ENCODE measurements at places on chromosomes 6 and 20.

DNA sequence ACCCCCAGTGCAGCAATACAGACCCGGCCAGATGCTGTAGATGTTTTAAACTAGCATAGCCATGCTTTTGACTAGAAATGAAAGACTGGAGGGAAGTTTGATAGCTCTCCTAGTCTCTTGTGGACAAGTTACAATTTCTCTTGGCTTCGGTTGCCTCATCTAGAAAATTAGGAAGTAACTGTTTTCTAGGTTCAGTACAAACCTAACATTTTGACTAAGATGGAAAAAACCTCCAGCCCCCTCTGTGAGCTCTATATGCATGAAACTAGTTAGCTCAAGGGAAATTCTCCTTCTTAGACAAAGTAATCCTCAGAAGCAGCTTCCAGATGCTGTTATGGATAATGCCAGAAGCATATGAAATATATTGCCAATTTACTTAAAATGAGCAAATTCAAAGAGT, 86.6 kb downstream of the RNF144B start:
- DNase-seq, result no peak

DNA sequence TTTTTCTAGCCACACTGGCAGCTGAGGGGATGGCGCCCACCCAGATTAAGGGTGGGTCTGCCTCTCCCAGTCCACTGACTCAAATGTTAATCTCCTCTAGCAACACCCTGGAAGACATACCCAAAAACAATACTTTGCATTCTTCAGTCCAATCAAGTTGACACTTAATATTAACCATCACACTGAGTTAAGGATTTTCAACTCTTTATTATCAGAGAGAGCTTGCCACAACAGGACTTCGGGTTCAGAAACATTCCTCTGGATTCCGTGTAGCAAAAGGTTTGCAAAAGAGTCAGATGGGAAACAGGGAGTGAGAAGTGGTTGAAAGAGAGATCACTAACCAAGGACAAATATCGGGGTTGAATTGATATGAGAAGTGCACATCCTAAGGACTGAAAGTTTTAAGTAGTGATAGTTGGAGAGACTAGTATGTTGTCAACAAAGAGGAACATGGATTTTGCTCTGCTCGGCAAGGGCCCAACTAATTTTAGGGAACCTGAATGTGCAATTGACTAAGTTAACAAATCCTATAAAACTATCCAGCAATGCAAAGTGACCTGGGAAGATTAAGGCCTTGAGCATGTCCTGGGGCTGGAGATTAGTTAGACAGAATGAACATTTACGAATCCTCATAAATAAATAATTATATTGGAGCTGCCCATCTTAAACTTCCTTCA, 137.0 kb upstream of the TENT5A start:
- DNase-seq, result no peak

DNA sequence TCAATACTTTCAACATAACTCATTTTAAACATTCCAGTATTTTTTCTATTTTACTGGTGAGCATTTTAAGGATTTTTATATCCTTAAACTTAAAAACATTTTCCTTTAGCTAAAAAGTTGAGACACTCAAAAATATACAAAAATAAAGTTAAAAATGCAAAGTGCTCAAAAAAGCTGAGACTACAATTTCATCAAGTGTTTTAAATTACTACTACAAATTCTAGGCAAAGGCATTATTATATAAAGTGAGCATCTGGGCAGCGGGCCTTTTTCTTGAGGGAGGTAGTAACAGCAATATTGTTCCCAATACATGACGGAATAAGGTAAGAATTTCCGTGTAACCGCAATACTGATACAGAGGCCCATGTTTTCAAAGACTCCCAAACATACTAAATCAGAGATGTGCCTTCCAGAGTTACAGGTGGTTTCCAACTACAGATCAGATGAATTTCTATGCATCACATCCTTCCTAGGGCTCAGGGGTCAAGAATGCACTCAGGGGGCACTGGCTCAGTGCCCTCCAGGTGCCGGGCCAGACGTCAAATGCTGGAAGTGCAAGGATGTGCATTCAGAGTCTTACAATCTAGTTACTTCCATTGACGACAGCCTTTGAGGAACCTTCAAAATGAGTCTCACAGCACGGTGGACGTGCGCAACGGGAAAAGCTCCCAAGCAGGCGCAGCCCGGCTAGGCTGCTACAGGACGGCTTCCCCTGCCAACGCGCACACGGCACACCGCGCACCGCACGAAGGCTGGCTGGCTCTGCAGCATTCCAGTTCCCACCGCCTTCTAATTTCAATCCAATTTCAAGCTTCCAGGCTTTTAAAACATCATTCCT, 1.7 kb downstream of the PHF10 start:
- peak; percentile 36 for DNase-seq

DNA sequence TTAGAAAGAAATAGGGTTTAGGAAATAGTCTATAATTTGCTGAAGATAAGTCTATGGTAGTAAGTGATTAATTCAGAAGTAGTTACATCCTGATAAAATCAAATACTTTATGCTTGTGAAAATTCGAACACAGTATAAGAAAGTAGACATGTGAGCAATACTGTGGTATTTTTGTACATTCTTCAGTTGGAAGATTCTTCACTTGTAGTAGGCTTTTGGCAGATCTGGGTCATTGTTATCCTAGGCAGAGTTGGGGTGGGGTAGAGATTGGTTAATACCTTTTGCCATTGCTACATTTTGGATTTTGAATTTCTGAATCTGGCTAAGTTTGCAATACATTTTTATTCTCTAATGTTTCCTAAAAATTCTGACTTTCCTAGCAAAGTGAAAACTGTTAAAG, 197.5 kb downstream of the BCKDHB start:
- no peak for DNase-seq

- DNase-seq, result no peak
These were observed 20.7 kb downstream of the CRYBG1 start for GRCh38 chr6:106381223-106381622.

GRCh38 chr20:6566821-6567220, 200.7 kb upstream of the BMP2 start:
- DNase-seq, result no peak

- DNase-seq, result no peak
These were observed 147.2 kb upstream of the GGTLC1 start for GRCh38 chr20:24135781-24136180.

DNA sequence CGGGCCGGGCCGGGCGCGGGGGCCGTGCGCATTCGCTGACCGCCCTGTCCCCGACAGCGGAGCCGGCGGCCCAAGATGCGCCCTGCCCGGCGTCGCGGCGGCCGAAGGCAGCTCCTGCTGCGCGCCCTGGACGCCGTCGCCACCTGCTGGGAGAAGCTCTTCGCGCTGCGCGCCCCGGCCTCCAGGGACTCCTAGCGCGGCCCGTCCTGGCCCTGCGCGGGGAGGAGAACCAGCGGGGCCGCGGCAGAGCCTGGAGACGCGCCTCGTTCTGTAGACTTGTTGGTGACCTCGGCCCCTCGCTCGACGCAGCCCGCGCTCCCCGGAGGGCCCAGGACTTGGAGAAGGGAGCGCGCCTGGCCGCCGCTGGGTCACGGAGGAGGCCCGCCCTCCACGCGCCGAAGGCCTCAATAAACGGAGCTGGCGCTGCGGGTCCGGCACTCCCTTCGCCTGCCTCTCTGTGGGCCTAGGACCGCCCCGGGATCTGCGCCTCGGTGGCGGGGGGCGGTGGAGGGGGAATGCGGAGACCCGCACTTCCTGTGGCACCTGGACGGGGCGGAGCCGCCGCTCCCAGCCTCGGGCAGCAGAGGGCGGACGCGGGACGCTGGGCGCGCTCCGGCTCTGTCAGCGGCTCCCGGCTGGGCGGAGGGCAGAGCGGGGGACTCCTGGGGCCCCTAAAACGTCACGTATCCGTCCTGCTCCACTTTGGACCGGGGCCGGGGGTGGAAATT, 2.7 kb downstream of the C20orf204 start:
- DNase-seq, result peak; percentile 60

GRCh38 chr20:18176318-18176785, 38.7 kb downstream of the KAT14 start:
- no peak for DNase-seq

DNA sequence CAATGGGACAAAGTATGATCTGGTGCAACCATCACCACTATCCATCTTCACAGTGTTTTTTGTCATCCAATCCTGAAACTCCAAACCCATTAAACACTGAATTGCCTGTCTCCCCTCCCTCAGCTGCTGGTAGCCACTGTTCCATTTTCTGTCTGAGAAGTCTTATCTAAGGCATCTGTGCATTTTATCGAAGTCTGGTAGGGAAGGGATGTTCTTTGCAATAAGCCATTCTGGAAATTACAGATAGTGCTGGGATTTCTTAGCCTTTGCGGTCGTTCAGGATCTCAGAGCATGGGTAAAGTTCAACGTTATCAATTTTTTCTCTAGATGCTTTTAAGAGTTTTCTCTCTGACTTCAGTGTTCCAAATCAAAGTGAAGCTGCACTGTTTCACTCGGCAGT, 24.1 kb downstream of the KIF25 start:
- DNase-seq, result no peak

DNA sequence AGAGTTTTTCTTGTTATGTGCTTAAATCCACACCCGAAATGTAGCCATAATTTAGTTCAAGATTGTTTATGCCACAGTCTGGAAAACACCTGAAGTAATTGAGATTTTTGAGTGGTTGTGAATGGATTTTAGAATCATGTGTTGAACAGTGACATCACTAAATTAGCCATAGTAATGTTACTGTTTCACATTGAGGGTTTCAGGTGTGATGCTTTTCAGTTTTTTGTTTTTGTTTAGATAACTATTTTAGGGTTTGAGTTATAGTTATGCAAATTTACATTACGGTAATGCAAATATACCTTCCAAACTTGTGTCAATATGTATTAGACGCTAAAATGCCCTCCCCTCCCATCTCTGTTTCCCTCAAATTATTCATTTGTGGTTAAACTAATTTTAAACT, 22.9 kb downstream of the QKI start:
- no peak for DNase-seq

DNA sequence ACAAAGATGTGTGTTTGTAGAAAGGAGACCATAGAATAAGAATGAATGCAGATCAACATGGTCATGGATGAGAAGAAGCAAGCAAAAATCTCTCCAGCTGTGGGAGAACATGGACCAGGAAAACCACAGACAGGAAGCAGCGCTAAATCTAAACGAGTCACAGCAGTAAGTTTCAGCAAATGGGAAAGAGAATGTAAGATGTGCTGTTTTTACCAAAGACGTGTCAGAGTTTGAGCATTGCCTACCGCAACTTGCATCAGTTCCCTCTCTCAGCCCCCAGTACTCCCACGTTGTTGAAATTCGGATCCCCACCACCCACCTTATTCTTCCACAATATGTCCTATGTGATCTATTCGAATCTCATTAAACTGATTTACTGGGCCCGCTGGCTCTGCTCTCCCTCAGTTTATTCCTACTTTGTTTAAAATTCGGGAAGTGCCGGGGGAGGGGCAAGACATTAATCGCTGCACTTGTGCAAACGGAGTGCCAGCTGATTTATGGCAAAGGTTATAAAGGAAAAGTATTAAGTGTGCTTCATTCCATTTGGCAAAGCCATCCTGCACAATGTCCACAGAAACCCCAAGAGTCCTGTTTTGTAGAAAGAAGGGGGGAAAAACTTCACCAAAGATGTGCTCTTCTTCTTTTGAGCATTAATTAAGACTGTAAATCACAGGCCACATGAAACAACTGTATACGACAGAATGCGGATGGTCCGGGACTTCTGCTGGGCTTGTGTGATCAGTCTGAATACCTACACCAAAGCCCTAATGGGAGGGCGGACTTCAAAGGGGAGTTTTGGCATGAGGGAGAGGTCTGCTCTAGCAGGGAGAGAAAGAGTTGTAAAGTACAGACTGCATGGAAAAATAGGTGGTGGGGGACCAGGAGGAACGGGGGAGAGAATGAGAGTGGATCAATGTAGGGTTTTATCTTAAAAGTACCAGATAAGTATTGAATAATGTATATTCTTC, 59.1 kb upstream of the PRDM1 start:
- no peak for DNase-seq
